ENCODE measurements at places on chromosomes 4 and X.

GRCh38 chrX:70032792-70033191 lies 16.9 kb downstream of the AWAT2 start:
- DNase-seq = no peak

- DNase-seq = no peak
Observed at GRCh38 chrX:154737136-154737535, 13.7 kb downstream of the GAB3 start.

DNA sequence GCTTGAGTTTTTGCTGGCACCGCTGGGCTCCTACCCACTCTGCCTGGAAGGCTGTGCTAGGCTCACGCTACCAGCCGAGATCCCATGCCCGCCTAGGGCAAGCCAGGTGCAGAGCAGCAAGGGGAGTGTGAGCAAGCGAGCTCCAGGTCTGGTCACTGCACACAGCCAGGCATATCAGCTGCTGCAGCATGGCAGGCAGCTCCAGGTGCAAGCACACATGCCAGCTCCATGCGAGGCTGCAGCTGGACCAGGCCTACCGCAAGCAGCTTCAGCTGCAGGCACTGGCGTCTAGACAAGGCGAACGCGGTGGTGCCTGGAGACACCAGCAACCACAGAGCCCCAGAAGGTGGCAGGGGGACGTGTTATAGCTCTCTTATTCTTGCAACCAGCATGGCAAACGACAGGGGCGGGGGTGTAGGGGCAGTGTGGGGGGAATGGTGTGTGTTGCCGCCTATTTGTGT lies 614.7 kb upstream of the EPHA5 start:
- DNase-seq = no peak

GRCh38 chr4:114180481-114180880 lies 201.0 kb upstream of the ARSJ start:
- peak; percentile 47 for DNase-seq

- no peak for DNase-seq
Observed at GRCh38 chrX:48472851-48473703, 2.9 kb upstream of the FTSJ1 start.

- no peak for DNase-seq
Observed at GRCh38 chrX:53677286-53677685, 9.2 kb downstream of the HUWE1 start.

DNA sequence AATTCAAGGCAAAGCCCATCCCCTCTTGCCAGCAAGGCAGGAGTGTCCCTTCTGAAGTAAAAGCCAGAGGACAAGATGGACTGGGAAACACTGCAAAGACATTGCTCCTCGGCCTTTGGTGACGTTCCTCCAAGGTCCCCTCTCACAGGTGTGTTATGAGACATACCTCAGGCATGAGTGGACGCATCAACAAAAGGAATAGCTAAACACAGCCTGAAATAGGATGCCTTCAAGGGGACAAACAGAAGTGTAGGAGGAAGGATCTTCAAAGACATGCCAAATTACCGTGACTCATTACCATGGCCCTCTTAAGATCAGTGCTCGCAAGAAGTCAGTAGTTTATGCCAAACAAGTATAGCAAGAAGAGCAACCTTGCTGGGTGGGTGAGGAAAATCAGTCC lies 6.0 kb upstream of the IDS start:
- DNase-seq = no peak

Measured in Jurkat, Clone E6-1 (cell line).